ENCODE measurements at places on chromosomes 16 and 17. TPM values are rescaled to one million over a fixed set of nuclear protein-coding genes. Genes with fewer than 3 reads are reported as not detected.

The PPL gene
- 17.1 TPM for total RNA-seq

The SIRT7 gene
- total RNA-seq: 2.8 TPM

GRCh38 chr16:47477679-47478078, 16.5 kb downstream of the PHKB start:
- DNase-seq: no peak
- H3K27ac ChIP-seq: no peak overlapping the region
- peaks cover 27% of the 10 kb centered on the region for H3K4me1 ChIP-seq
- H3K4me3 ChIP-seq: no peak overlapping the region

- H3K4me1 ChIP-seq: no peaks in the 10 kb centered on the region
- H3K27ac ChIP-seq: no peak overlapping the region
- DNase-seq: no peak
- H3K27me3 ChIP-seq: no peaks in the 10 kb centered on the region
- no peaks in the 10 kb centered on the region for H3K36me3 ChIP-seq
These were observed 183.0 kb downstream of the PRKCA start for GRCh38 chr17:66485309-66485947.

DNA sequence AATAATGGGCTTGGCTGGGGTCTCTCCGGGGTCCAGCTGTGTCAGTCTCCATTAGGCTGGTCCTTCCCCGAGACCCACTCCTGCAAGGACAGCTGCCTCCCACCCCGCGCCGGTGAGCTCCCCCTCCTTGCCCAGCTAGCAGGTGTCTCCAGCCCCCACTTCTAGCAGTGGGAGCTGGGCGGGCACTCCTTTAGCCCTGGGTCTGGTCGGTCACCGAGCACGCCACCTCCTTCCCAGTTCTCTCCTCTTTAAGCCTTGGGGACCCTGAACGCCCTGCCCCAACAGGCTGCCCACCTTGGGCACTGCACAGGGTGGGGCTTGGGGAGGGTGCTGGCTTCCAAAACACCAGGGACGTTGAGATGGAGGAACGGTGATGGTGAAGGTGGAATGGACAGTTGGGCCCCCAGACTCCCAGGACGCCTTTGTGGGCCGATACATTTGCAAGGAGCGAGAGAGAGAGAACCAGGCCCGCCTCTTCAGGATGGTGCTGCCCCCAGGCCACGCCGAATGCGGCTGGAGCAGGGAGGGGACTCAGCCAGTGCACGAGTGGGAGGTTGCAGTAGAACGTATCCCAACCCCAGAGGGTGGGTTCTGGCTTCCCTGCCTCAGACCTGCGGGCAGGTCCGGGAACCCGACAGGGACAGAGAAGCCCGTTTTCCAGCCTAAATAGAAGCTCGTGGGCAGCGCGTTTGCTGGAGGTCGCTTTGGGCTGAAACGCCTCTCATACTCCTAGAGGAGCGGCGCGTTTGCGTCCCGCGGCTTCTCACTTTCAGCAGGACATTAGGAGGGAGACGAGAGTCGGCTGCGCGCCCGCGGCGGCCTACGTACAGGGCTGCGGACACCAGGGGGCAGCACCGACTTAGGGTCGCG, 10.7 kb downstream of the TBX2 start:
- no peak for DNase-seq
- peak overlapping the region; percentile 88 for H3K27ac ChIP-seq
- H3K4me1 ChIP-seq: no peaks in the 10 kb centered on the region
- no peaks in the 10 kb centered on the region for H3K27me3 ChIP-seq

- no peak overlapping the region for H3K4me3 ChIP-seq
- no peak for DNase-seq
- H3K4me1 ChIP-seq: no peaks in the 10 kb centered on the region
- H3K27ac ChIP-seq: no peak overlapping the region
- H3K36me3 ChIP-seq: no peaks in the 10 kb centered on the region
- no peaks in the 10 kb centered on the region for H3K27me3 ChIP-seq
These were observed 21.9 kb downstream of the C16orf95 start for GRCh38 chr16:87295259-87295658.

GRCh38 chr17:40303009-40303657, 5.8 kb upstream of the RARA start:
- H3K36me3 ChIP-seq: no peaks in the 10 kb centered on the region
- H3K4me3 ChIP-seq: no peak overlapping the region
- no peak overlapping the region for H3K27ac ChIP-seq

DNA sequence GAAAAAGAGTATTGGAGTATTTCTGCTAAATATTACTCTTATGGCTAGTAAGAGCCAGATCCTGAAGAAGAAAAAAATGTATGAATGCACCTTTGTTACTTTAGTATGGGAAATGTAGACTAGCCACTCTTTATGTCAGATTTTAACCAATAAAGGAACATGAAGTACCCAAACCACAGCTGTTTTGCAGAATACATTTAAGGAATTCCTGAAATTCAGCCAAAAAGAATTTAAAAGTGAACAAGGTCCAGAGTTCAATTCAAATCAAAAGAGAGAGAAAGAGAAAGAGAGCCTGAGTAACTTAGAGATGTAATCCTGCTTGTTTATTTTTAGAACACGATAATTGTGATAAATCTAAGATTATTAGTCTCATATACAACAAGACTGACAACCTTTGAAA, 1.2 kb downstream of the KCNJ16 start:
- H3K27ac ChIP-seq: no peak overlapping the region
- no peak for DNase-seq
- no peak overlapping the region for H3K4me3 ChIP-seq
- no peaks in the 10 kb centered on the region for H3K4me1 ChIP-seq

All from right atrium auricular region (tissue), 2 donors.